HL-60 (cell line): ENCODE measurements at places on chromosomes 3 and 15.

DNA sequence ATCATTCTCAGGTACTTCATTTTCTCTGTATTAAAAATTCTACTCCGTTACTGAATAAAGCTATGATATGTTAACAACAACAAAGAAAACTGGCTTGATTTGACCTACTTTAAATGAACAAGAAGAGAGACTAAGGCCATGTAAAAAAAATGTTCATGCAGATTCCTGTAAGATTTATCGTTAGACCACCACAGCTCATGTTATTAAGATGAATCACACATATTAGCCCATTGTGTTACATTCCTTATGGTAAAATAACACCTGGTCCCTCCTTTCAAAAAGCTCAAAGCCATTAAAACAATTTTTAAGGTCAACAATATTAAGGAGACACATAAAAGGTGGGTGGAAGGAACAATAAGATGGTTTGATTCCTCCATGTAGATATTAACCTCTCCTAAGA lies 6.3 kb downstream of the THOC7 start:
- DNase-seq, result no peak

GRCh38 chr3:38500688-38501417 lies 4.7 kb downstream of the EXOG start:
- no peak for DNase-seq

DNA sequence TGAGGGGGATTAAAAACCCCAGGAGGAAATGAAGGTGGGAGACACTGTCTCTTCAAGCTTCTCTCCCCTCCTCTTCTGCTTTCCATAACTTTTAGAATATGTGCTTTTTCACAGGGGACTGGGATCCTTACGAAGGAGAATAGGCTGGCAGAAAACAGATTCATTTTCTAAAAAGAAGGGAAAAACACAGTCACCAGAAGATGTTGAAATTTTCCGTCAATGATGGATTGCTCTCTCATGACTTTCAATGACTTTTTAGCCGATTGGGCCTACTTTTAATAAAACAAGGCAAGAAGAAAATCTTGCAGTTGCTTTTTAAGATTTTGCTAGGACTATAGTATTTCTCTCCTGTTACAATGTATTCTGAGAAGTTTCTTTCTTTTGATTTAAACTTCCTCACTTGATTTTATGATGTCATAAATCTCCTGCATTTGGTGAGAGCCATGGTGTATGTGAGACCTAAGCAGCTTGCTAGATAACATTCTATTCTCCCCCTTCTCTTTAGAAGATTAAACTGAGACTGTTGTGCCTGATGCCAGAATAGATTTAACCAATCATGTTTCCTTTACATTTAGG lies 241.2 kb downstream of the FEZF2 start:
- DNase-seq, result no peak

GRCh38 chr15:85007741-85008397 lies 26.2 kb downstream of the PDE8A start:
- DNase-seq, result no peak

- no peak for DNase-seq
Observed at GRCh38 chr15:88543065-88543776, 3.3 kb downstream of the DET1 start.

DNA sequence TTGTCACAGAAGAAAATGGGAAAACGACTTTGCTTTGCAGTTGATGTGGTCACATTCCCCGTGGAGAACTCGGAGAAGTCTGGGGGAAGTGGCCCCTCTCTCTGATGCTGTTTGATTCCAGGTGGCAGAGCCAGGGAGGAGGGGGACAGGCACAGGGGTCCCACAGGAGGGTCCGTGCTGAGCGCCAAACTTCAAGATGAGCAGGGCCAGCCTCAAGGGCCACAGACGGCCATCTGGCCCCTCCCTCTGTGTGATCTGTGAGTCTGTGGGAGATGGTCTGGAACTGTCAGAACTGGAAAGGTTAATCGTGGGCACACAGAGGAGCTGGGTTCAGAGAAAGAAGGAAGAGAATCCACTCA lies 23.1 kb upstream of the CORO2B start:
- no peak for DNase-seq

DNA sequence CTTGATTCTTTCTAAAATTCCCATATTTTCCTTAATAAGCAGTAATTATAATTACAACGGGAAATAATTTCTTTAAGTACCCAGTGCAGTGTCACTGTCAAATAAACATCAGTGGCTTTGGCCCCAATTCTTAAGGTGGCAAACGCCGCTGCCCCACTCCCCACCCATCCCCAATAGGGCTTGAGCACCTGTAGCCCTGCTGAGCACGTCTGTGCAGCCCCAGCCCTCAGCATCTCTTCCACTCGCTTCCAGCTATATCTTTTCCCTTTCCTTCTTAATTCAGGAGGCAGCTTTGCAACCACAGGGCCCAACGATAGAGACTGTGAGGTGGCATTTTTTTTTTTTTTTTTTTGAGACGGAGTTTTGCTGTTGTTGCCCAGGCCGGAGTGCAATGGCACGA lies 9.0 kb downstream of the PPM1M start:
- DNase-seq, result no peak

DNA sequence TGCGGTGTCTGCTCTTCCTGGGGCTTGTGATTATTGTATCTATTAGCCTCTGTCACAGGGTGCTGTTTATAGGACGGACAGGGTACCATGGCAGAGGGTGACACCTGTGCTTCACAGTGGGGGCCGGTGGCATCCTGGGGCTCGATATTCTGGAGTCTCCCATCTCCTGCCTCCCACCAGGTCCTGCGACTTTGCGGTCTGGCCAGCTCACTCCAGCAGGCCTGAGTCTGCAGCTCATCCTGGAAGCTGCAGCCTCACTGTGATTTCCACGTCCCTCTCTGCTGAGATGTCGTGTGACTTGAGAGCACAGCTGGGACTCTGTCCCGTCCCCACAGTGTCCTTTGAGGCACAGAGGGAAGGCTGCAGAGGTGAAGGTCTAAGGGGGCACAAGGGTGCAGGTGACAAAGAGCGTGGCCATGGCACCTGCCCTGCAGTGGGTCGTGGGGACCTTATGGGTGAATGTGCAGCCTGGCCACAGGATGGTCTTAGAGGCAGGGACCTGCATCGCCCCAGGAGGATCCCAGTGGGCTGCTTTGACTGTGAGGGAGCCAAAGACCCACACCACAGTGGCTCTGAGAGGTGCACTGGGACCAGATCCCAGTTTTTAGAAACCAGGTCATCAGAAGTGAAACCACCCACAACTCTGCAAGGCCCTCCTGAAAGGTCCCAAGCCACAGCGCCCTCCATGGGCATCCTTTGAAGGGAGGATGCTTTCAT lies 172.8 kb downstream of the KLF13 start:
- no peak for DNase-seq

DNA sequence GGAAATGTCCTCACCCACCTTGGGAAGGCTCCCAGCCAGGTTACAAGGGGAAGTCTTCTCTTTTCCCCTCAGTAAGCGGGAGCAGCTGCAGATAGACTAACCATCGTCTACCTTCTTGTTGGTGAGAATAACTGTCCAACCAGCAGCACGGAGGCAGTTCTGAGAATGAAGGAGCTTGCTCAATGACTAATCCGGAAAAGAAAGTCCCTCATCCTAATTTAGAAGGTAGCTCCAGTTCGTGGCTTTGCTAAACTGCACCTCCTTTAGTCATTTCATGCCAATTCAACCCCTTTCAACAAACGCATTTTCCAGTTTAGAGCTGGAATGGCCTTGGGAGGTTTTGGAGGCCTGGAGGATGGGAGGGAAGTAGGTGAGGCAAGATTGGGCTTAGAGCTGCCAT lies 527.4 kb upstream of the PROK2 start:
- no peak for DNase-seq

GRCh38 chr3:62718011-62718410 lies 157.2 kb downstream of the CADPS start:
- DNase-seq, result no peak

DNA sequence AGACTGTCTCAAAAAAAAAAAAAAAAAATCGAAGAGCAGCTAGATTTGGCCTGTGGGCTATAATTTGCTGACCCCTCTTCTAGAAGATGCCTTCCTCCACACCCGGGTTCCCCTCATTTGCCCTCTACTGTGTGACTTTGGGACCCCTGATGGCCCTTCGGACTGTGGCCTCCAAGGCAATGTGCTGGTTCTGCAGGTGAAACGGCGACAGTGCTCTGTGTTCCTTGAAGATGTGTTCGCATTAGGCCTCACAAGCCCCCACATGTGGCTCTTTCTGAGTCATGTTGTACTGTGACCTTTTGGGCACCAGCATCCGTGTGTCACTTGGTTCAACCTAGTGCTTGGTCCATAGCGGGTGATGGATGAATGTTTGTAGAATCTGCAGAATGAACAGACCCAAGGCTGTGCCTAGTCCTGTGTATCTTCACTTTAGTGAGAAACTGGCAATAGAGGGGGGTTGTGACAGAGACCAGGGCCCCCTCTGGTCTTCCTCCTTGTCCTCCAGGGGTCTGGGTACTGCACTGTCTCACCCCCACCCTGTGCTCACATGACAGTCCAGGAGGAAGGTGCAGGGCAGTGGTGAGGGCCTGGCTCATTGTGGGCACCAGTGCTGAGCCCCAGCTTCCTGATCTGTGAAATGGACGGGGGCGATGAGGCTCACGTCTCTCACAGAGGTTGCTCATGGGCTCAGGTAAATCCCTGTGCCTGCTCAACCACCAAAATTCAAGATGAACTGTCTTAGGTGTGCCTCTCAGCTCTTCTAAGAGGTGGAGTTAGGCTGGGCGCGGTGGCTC lies 22.7 kb downstream of the GOLGA6L2 start:
- no peak for DNase-seq

GRCh38 chr3:102672305-102672704 lies 237.5 kb downstream of the ZPLD1 start:
- no peak for DNase-seq

GRCh38 chr3:146226881-146227280 lies 24.0 kb downstream of the PLSCR4 start:
- no peak for DNase-seq

DNA sequence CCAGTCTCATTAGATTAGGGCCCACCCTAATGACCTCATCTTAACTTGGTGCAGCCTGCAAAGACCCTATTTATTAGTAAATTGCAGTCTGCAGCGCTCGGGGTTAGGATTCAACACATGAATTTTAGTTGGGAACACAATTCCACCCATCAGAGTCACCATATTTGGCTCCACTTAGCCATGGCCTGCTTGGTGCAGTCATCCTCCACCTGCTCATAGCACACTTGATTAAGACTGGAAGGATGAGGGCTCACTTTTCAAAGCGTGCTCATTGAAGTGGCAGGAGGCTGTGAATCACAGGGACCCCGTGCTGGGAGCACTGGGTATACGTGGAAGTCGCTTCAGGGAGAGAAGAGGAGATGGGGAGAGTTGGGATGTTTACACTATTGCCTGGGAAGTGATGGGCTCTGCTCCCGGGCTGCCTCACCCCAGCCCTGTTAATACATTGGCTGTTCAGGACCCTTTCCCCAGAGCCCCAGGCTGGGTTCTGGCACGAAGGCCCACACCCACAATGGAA lies 68.2 kb downstream of the ASB7 start:
- no peak for DNase-seq

DNA sequence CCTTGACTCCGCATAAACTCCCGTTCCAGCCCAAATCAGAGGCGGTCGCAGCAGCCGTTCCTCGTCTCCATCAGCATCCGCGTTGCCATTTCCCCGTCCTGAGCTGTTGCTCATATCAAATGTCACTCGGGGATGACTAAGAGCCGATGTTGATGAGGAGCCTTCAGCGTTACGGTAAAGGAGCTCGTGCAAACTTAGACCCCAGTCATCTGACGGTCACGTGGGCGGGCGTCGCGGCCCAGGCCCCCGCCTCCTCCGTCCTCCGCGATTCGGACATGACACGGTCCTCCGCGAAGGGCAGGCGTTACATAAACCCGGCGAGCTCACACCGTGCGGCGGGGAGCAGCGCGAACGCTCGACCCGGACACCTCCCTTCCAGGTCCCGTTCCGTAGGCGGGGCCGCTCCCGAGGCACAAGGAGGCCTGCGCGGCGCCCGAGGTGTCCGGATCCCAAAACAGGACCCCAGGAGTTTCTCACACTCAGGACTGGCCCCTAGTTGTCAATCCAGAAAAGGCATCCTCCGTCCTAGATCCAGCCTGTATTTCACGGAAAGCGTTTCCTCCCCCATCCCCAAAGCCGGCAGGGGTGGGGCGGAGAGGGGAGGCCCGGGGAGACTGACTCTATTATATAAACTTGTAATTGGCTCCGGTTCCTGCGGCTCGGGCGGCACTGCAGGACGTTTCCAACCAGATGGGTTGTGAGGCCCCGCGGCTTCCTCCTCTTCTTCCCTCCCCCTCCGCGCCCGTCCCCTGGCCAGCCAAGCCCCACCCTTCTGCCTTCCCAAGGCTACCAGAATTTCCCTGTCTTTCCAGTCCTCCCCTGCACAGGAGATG lies 100.0 kb upstream of the IGF1R start:
- DNase-seq, result peak; percentile 42

DNA sequence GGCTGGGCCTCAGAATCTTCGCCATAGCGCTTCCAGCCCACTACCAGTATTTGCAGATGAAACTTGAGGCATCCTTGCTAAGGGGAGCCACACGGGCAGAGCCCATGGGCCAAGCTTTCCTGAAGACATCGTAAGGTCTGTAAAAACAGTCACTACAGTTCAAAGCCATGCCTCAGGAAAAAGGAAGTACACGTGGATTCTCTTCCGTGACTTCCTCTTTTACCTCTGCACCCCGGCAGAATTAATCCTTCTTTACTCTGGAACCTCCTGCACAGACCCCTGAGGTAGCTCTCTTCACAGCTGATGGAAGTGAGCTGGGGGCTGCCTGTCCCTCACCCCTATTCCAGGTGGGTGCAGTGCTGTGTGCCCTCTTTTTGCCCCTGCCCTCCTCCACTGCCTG lies 129.2 kb downstream of the CHDH start:
- peak; percentile 62 for DNase-seq

DNA sequence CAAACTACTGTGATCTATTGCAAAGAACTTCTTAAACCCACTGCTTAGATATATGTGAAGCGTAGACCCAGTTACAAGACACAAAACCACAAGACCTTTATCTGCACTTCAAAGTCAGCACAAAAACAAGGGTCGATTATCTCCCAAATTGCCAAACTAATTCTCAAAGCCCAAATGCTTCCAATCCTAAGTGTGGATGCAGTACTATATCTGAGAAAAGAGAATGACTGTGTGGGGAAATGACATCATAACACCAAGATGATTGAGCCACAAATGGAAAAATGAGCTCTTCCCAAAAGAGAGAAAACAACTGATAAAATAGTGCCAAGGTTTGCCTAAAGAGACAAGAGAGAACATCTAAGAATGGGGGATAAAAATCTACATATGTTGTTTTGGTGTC lies 86.2 kb downstream of the MEIS2 start:
- no peak for DNase-seq

DNA sequence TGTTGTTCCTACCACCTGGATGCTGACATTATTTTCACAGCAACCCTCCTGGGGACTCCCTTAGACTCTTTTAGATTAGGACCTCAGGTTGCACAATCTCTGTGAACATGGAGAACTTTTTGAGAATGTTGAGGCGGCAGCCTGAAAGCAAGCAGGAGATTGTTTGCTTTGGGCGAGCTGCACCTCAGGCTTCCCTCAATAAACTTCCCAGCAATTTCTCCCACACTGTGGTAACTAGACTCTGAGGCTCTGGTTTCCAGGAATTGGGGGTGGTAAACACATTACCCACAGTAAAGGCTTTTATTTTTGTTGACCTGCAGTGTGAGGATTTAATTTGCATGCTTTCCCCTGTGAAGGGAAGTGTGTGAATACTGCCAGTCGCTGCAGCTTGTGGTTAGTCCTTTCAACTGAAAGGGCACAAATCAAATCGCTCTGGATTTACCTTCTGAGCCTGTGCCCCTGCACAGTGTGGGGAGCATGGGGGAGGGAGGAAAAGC lies 35.2 kb upstream of the SIAH2 start:
- DNase-seq, result no peak

- DNase-seq, result no peak
Observed at GRCh38 chr15:67826717-67827561, 1.6 kb downstream of the SKOR1 start.

- no peak for DNase-seq
Observed at GRCh38 chr3:146653978-146654377, 48.8 kb upstream of the PLSCR5 start.

GRCh38 chr3:62145086-62145757 lies 228.1 kb downstream of the FEZF2 start:
- DNase-seq, result no peak
